ENCODE measurements at places on chromosomes 5 and 9.

- H3K4me3 ChIP-seq = no peak overlapping the region
- peaks cover 17% of the 10 kb centered on the region for H3K27me3 ChIP-seq
- no peak for DNase-seq
- H3K4me1 ChIP-seq = no peaks in the 10 kb centered on the region
- no peak overlapping the region for H3K27ac ChIP-seq
Observed at GRCh38 chr9:101035098-101035497, 6.6 kb downstream of the PLPPR1 start.

- H3K27me3 ChIP-seq = peaks cover 13% of the 10 kb centered on the region
- no peak for DNase-seq
- no peak overlapping the region for H3K27ac ChIP-seq
Observed at GRCh38 chr5:43774881-43775399, 172.0 kb downstream of the NNT start.

- no peak overlapping the region for H3K27ac ChIP-seq
- peaks cover 6% of the 10 kb centered on the region for H3K4me1 ChIP-seq
- H3K27me3 ChIP-seq = peaks cover 75% of the 10 kb centered on the region
- H3K36me3 ChIP-seq = no peaks in the 10 kb centered on the region
Observed at GRCh38 chr5:1661831-1662558, 137.6 kb downstream of the MRPL36 start.

GRCh38 chr9:92794426-92794825 lies 29.8 kb upstream of the BICD2 start:
- H3K27ac ChIP-seq = no peak overlapping the region
- peaks cover 8% of the 10 kb centered on the region for H3K4me1 ChIP-seq
- no peak for DNase-seq
- no peak overlapping the region for H3K4me3 ChIP-seq
- H3K27me3 ChIP-seq = peaks cover 40% of the 10 kb centered on the region

DNA sequence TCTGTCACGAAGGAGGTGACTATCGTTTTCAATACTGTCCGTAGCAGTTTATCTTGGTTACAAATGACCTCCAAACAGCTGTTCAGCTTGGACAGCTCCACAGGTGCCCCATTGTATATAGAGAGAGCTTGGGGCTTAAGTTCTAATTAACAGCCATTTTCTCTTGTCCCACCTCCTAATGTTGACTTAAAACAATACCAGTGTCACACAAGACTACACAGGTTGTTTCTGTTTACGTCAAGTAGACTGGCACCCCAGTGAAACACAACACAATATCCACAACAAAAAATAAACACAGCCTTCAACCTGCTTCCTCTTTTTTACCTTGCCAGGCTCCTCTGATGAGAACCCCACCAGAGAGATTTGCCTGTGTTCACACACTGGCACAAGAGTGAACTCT lies 39.8 kb upstream of the TLE1 start:
- no peak overlapping the region for H3K4me3 ChIP-seq
- no peaks in the 10 kb centered on the region for H3K4me1 ChIP-seq
- no peak for DNase-seq
- H3K27me3 ChIP-seq = no peaks in the 10 kb centered on the region
- H3K36me3 ChIP-seq = no peaks in the 10 kb centered on the region

GRCh38 chr5:161399996-161400562 lies 146.4 kb downstream of the GABRB2 start:
- no peaks in the 10 kb centered on the region for H3K27me3 ChIP-seq
- no peak overlapping the region for H3K27ac ChIP-seq
- no peaks in the 10 kb centered on the region for H3K36me3 ChIP-seq
- no peaks in the 10 kb centered on the region for H3K4me1 ChIP-seq
- H3K4me3 ChIP-seq = no peak overlapping the region
- DNase-seq = no peak

- H3K4me1 ChIP-seq = no peaks in the 10 kb centered on the region
- DNase-seq = no peak
- H3K36me3 ChIP-seq = peaks cover 1% of the 10 kb centered on the region
- no peak overlapping the region for H3K4me3 ChIP-seq
Observed at GRCh38 chr9:83429229-83429628, 109.0 kb downstream of the FRMD3 start.
